ENCODE measurements at places on chromosomes 12 and 14.

GRCh38 chr14:25011095-25011494, 38.9 kb downstream of the STXBP6 start:
- DNase-seq = no peak

DNA sequence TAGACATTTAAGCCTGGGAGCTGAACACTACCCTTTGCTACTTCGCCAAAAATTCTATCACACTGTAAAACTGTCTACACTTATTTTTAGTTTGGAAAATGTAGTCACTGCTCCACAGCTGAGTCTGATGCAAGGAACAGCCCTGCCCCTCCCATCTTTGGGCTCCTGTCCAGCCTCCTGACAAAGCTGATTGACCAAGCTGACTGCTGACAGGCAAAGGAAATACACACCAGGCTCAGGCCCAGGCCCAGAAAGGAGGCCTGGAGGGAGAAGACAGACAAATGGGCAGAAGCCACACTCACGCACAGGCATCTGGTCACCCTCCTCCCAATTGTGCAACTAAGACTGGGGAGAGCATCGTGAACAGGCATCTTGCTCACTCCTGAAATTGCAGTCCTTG, 55.3 kb downstream of the ISCA2 start:
- DNase-seq = no peak

DNA sequence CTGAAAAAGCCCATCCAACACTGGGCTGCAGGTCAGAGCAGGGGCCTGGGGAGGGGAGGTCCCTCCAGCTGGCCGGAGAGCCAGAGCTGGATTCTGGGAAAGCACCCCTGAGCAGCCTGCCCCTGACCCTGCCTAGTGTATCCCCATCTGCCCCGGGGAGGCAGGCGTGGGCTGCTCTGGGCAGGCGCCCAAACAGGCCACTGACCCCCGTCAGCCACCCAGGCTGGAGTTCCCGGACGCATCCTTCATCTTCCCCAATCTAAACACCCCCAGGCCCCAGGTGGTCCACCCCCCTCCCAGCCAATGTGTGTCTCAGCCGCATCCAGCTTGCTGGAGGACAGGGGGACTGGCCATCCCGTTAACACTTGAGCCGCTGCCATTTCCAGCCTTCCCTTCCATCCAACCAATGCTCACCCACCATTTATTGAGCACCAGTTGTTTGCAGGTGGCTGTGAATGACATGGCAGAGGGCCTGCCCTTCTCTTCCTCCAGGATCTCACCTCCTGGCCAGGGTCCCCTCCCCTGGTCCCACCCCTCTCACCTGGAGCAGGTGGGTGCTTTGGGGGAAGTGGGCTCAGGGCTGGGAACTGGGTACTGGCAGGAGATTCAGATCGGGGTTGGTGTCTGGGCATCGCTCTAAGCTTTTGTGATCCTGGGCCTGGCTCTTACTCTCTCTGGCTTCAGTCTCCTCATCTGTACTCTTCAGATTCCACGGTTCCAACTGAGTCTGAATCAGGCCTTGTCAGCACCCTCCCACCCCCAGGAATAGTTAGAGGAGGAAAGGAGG, 743 bp upstream of the DTX1 start:
- no peak for DNase-seq

- DNase-seq = no peak
Measured at GRCh38 chr12:54378796-54379397, 5.6 kb downstream of the ZNF385A start.

- no peak for DNase-seq
Measured at GRCh38 chr12:91965781-91966180, 179.9 kb downstream of the BTG1 start.

GRCh38 chr12:124835656-124836410, 27.8 kb downstream of the SCARB1 start:
- no peak for DNase-seq

DNA sequence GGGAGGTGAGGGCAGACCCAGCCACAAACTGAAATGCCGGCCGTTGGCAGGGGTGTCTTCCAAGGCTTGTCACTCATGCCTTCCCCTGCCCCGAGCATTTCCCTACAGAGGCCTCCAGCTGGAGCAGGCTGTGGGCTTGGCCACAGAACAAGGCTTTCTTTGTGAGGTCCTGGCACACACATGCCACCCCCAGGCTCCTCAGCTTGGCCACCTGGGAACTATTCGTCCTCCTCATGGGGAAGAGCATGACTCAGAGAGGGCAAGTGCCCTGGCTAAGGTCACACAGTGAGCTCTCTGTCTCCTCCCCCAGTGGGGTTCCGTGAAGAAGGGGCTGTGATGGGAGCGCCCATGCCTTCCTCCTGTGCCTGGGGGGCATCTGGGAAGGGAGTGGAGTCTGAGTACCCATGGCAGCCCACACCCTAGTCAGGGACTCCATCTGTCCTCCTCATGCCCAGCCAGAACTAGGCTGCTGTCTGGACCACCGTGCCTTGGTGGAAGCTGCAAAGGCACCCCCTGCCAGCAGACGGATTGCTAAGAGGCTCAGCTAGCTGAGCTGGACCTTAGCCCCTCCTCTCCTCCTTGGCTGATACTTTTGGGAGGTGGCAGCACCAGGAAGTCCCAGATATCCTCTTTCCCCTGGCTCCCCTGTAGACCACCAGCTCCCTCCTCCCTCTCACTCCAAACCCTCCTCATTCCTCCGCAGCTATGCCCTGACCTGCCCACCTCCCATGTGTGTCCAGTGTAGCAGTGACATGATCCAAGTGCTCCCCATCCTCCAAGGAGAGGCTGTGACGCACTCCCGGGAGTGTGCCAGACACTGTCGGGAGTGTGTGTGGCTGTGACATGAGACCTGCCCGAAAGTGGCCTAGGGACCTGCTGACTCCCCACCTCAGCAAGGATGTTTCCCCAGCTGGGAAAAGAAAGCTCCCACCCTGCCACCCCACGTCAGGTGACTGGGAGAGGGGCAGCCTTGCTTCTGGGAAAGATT, 21.4 kb downstream of the ABCB9 start:
- no peak for DNase-seq

DNA sequence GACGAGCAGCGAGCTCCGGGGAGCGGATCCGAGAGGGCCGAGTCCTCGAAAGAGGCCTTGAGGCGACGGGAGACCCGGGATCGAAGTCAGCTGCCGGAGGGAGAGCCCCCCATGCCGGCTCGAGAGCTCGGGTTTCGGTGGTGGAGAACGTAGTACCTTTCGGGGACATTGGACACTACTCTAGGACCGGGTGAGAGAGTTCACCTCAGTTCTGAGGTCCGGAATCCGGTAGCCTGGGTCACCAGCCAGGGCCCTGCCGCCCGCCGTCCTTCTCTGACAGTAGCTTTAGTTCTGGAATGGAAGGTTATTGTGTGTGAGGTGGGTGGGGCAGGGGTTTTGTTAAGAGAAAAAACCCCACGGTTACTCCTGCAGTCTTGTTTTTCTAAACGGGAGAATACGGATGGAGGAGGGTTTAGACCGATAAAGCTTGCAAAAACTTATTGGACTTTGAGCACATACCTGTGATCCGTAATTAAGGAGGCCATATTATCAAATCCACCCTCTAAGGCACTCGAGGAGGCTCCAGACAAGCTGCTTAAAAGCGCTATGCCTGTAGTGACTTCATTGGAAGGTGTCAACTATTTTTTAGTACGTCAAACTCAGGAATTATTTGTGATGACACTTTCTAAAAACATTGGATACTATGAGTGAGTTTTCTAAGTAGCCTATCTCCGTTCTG, 765 bp downstream of the SCYL2 start:
- DNase-seq = peak; percentile 34

DNA sequence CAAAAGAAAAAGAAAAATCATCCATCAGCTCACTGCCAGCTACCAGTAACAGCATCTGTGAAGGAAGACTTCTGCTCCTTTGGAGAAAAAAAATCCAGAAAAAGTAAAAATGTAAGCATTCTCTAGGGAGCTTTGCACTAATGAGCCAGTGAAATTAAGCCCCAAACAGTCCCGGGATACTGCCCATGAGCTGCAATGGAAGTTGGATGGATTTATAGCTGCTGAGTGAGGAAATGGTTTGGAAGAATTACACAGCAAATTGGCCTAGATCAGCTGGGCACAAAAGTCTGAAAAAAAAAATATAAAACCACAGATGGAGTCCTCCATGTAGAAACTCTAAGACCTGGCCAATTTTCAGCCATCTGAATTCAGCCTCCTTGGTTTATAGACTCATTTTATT, 462.9 kb upstream of the USP15 start:
- DNase-seq = no peak

GRCh38 chr14:51219473-51220448, 20.3 kb upstream of the TMX1 start:
- no peak for DNase-seq

- peak; percentile 91 for DNase-seq
Measured at GRCh38 chr14:106094654-106095189, 568.3 kb downstream of the TMEM121 start.

DNA sequence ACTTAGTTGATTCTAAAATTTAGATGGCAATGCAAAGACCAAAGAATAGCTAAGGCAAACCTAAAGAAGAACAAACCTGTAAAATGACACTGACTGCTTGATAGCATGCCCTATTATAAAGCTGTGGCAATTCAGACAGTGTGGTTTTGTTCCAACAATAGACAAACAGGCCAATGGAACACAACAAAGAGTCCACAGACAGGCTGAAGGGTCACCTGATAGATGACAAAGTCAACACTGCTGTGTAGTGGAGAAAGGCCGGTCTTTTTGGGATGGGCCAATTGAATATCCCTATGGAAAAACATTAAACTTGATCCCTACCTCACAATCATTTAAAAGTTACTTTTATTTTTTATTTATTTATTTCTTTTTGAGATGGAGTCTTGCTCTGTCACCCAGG, 33.8 kb upstream of the SLC25A3 start:
- DNase-seq = no peak

DNA sequence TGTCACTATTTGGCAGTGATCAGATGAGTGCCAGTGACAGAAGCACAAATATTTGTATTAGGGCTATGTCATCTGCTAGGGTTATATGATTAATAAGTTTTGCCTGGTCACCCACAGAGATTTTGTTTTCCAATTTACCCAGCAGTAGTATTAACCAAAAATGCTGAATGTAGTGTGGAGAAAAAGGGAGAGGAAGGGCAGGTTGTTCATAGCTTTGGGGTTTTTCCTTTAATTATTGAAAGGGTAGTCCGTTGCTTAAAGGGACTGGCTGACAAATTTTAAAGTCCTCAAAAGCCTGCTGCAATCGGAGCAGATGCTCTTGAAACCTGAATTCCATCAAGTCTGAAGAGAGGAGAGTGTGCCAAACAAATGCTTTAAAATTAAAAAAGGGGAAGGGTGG, 237.9 kb upstream of the CCDC196 start:
- DNase-seq = no peak

DNA sequence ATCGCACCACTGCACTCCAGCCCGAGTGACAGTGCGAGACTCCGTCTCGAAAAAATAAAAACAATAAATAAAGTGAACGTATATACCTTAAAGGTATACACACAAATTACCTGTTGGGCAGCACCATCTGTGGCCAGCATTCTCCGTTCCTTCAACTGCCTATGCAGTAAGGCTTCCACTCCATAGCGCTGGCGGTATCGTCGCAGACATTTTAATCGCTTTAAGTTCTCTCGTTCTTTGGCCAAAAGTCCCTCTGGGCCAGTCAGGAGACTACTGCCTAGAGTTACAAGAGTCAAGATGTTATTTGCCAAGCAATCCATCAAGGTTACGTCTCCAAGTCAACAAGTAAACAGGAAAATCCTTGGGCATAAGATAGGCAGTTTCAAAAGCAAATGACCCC, 13.0 kb downstream of the KANSL2 start:
- DNase-seq = no peak

- no peak for DNase-seq
Measured at GRCh38 chr12:43098071-43098470, 453.9 kb downstream of the ADAMTS20 start.

DNA sequence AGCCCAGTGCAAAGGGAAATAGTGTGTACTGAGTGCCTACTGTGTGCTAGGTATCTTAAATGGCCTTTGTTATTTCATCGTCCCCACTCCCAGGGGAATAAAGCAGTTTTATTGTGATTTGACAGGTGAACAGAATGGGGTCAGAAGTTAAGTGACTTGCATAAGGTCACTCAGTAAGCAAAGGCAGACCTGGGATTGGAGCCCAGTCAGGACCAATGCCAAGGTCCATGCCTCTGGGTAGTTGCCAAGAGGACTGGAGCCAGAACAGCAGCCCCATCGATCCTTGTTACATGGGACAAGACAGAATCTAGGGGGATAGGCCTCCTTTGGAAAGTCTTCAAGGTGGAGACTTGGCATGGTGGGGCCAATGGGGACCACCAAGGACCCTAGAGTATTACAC, 227.4 kb upstream of the PWP1 start:
- no peak for DNase-seq

DNA sequence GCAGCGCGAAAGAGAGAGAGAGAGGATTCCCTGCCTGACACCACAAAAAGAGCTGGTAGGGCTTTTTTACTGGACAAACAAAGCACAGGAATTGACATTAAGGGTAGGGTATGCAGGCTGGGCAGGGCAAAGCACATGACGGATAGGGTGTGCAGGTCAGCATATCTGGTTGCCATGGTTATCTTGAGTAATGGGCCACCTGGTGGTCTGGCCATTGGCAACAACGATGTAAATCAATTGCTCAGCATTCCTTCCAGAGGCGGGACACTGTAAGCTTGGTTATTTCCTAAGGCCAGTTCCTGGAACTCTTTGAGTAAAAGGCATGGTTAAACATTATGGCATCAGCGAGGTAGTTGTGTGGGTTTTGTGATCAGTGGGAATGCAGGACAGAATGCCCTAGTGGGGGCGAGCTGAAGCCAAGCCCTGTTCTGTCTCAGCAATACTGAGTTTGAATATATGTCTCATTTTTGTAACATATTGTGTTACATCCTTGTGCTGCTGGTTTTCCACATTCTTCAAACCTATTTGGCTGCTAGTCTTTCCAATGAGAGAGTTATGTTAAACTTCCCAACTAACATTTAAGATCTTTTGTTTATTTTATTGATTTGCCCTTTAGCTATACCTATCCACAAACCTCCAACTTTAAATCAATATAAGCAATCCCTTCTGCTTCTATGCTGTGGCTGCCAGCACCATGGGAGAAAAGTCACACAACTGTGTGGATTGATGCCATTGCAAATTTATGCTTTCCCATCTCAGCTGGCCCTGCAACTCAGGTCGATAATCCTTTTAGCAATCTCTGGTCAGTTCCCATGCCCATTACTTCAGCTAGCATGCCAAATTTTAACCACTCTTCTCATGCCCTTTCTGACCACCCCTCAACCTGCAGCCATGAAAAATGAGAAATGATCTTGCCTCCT, 396.7 kb upstream of the PDE3A start:
- no peak for DNase-seq

DNA sequence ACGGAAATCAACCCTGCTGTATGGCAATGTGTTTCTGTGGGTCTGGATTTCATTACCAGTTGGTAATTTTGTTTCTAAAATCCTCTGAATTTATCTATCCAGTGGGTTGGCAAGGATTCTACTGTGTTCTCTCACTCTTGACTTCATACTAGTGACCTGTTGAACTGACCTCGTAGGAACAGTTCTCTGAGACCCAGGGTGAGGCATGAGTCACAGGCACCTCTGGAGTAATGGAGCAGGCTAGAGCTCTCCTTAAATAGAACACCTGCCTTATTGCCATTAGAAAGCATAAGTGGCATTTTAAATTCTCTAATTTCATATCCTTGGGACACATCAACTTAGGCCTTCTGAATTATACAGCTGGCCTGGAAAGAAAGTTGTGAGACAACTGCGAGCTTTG, 258.3 kb upstream of the NAV3 start:
- no peak for DNase-seq
